Astrocyte (in vitro differentiated cells and primary cell): ENCODE measurements at places on chromosomes 11 and 22. TPM values are rescaled to one million over a fixed set of nuclear protein-coding genes. Genes with fewer than 3 reads are reported as not detected.

TMEM132A gene
- 117 TPM in 2 replicates for total RNA-seq

CHRM1 gene
- total RNA-seq = not detected in 2 replicates

KRTAP5-7 gene
- not detected in 2 replicates for total RNA-seq

GRCh38 chr22:21051831-21052400 lies 6.2 kb downstream of the LRRC74B start:
- no peak for DNase-seq

- DNase-seq = no peak
Observed at GRCh38 chr22:24460418-24461089, 33.2 kb downstream of the ADORA2A start.
